SJSA1 (cell line): ENCODE measurements at places on chromosomes 6 and 20. TPM values are rescaled to one million over a fixed set of nuclear protein-coding genes. Genes with fewer than 3 reads are reported as not detected.
A peak's percentile ranks its signal among the peaks of the same experiment; 100 is the strongest.

Gene CEP162
- 10.2 and 15.9 TPM in 2 replicates for total RNA-seq

Gene PPIL6
- 0.29 TPM in 1 of 2 replicates, not detected in the other for total RNA-seq

Gene SLC35D3
- total RNA-seq = not detected in 2 replicates

Gene EMILIN3
- total RNA-seq = not detected in 2 replicates

Gene SLC24A3
- not detected in 2 replicates for total RNA-seq

Gene SLC52A3
- total RNA-seq = not detected in 2 replicates

Gene SLC22A7
- not detected in 2 replicates for total RNA-seq

DNA sequence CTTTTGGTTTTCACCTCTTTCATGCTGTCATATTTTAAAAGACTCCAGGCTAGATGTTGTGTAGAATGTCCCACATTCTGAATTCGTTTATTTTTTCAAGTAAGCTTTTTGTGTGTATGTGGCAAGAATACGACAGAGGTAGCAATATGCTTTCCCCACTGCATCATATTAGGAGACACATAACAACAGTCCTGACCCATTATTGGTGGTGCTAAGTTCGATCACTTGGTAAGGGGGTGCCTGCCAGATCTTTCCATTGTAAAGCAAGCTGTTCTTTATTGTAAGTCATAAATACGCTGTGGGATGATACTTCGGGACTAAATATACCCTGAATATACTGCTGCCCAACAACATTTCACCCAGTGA, 588 bp upstream of the NCOA3 start:
- H3K4me1 ChIP-seq = peaks cover 10% of the 10 kb centered on the region
- peak overlapping the region; percentile 68 for H3K4me3 ChIP-seq
- no peaks in the 10 kb centered on the region for H3K36me3 ChIP-seq
- peak overlapping the region; percentile 27 for H3K27ac ChIP-seq

GRCh38 chr20:61525781-61526431, 273.8 kb downstream of the CDH4 start:
- H3K4me1 ChIP-seq = no peaks in the 10 kb centered on the region
- H3K36me3 ChIP-seq = no peaks in the 10 kb centered on the region
- peaks cover 34% of the 10 kb centered on the region for H3K27me3 ChIP-seq
- H3K4me3 ChIP-seq = no peak overlapping the region
- DNase-seq = no peak

DNA sequence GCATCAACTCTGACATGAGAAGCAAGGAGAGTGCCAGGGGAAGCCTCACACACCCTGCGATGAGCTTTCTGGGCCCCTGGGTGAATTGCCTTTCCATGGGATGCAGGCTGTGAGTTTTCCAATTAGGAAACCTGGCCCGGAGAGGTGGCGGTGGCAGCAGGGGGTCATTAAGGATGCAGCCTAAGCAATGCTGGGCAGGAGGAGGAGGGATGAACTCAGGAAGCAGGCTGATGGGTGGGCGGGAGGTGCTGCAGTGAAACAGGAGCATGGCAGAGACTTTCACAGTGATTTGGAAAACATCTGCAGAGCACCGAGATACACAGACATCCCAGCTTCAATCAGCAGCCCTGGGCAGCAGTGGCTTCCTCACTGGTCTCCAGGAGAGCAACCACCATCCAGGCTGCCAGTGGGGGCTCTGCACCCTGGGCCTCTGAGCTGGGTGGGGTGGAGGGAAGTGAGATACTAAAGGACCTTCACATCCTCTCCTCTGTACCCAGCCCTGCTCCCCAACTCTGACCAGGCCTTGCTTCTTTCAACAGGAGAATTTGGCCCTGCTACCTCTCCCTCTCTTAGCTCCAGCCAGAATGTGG, 44.9 kb downstream of the LRFN2 start:
- H3K27ac ChIP-seq = no peak overlapping the region
- no peaks in the 10 kb centered on the region for H3K4me1 ChIP-seq
- DNase-seq = no peak
- no peaks in the 10 kb centered on the region for H3K36me3 ChIP-seq

DNA sequence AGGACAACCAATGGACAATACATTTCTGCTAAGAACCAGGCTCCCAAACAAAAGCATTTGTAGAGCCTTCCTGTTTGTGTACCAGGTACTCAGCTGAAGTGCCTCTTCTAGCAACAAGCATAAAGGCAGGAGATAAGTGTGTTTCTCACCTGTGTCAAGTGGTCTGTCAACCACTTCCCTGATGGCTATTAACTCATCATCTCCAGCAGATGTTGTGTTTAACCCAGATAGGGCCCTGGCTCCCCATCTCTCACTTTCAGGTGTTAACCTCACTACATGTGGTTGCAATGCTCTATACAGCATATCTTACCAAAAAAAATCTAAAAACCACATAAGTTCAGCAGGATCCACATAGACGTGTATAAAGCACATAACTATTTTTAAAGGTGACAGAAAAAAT, 9.6 kb upstream of the IL17A start:
- no peak overlapping the region for H3K4me3 ChIP-seq
- no peak for DNase-seq
- H3K4me1 ChIP-seq = no peaks in the 10 kb centered on the region
- no peaks in the 10 kb centered on the region; the same call in 1 of the 2 replicates for H3K27me3 ChIP-seq
- no peaks in the 10 kb centered on the region for H3K36me3 ChIP-seq

GRCh38 chr6:146884728-146885127, 286.0 kb downstream of the ADGB start:
- H3K4me1 ChIP-seq = no peaks in the 10 kb centered on the region
- no peak overlapping the region for H3K27ac ChIP-seq
- no peak for DNase-seq
- H3K27me3 ChIP-seq = no peaks in the 10 kb centered on the region

DNA sequence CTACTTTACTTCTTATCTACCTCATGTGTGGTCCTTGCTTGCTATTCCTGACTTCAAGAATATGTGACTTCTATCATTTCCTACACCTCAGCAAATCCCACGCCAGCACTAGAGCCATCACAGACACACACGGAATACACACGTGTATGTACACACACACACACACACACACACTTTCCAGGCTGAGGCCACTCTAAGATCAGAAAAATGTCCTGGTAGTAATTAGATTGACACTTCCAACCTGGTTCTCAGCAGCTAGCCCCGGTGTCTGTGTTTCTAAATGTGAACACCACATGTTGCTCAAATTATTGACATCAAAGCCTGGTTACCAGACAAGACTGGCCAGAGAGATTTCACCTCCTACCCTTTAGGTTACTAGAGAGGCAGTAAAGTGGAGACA, 54.1 kb upstream of the SASH1 start:
- no peak overlapping the region for H3K4me3 ChIP-seq
- H3K27me3 ChIP-seq = no peaks in the 10 kb centered on the region
- no peak for DNase-seq
- H3K36me3 ChIP-seq = no peaks in the 10 kb centered on the region

- H3K4me1 ChIP-seq = peaks cover 7% of the 10 kb centered on the region
- no peak overlapping the region for H3K27ac ChIP-seq
- H3K4me3 ChIP-seq = no peak overlapping the region
- H3K27me3 ChIP-seq = no peaks in the 10 kb centered on the region
- DNase-seq = peak; percentile 6
These were observed 283.6 kb downstream of the QKI start for GRCh38 chr6:163698086-163698485.

GRCh38 chr6:31336896-31337496, 20.0 kb downstream of the HLA-B start:
- H3K27me3 ChIP-seq = no peaks in the 10 kb centered on the region; the same call in 1 of the 2 replicates
- no peak overlapping the region for H3K4me3 ChIP-seq
- DNase-seq = no peak
- no peaks in the 10 kb centered on the region for H3K36me3 ChIP-seq

DNA sequence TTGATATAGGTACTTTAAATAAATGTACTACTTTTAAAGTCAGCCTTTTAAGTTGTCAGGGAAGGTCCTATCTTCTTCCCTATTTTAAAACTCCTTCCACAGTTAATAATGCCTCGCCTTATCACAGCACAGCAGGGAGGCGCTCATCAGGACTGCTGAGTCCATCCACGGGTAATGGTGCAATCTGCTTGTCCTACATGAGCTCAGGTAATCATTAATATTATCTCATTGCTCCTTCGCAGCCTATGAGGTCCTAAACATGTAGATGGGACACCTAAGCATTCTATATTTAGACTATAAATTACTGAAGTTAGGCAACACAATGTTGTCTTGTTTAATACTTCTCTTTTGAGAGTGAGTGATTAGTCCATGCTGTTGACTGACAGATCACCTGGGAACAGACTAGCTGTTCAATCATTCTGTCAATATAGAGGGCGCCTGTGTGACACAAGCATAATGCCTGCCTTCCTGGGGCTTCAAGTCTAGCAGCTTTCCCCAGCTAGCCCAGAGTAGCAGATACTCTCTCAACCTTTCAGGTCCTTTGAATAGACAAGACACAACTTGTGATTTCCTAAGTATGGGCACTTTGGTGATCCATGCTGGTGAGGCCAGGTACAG, 91.0 kb downstream of the FYN start:
- H3K4me1 ChIP-seq = peaks cover 26% of the 10 kb centered on the region
- no peak overlapping the region for H3K4me3 ChIP-seq
- H3K27me3 ChIP-seq = no peaks in the 10 kb centered on the region
- H3K27ac ChIP-seq = no peak overlapping the region

GRCh38 chr6:100671740-100672139, 207.0 kb upstream of the SIM1 start:
- H3K27me3 ChIP-seq = no peaks in the 10 kb centered on the region
- H3K27ac ChIP-seq = no peak overlapping the region
- no peaks in the 10 kb centered on the region for H3K4me1 ChIP-seq
- no peak overlapping the region for H3K4me3 ChIP-seq

- H3K27me3 ChIP-seq = no peaks in the 10 kb centered on the region
- peaks cover 37% of the 10 kb centered on the region for H3K4me1 ChIP-seq
- peak overlapping the region; percentile 95 for H3K27ac ChIP-seq
- H3K4me3 ChIP-seq = peak overlapping the region; percentile 21
- H3K36me3 ChIP-seq = peaks cover 7% of the 10 kb centered on the region; the same call in 1 of the 2 replicates
These were observed 8.2 kb upstream of the MTHFD1L start for GRCh38 chr6:150857062-150857944.

GRCh38 chr6:35297601-35298481, at the start of gene DEF6:
TSS of gene DEF6 (plus strand) at chr6:35297818. CDS start at chr6:35297857, 39 bp downstream.
- peaks cover 21% of the 10 kb centered on the region for H3K36me3 ChIP-seq
- H3K27ac ChIP-seq = no peak within 1 kb of the TSS
- no peaks in the 10 kb centered on the region for H3K27me3 ChIP-seq
- H3K4me3 ChIP-seq = no peak within 1 kb of the TSS

DNA sequence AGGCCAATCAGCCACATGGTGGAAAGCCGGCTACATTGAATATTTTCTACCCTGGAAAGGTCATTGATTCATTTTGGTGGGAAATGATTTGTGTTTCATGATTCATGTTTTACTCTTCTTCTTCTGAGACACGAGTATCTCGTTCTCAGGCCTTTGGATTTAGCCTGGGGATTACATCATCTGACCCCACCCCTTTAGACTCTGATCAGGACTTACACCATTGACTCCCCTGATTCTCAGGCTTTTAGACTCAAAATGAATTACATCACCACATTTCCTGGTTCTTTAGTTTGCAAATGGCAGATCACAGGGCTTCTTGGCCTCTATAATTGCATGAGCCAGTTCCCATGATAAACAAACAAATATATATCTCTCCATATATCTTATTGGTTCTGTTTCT, 228.8 kb downstream of the ADGRG6 start:
- no peaks in the 10 kb centered on the region for H3K36me3 ChIP-seq
- no peak for DNase-seq
- no peak overlapping the region for H3K27ac ChIP-seq

DNA sequence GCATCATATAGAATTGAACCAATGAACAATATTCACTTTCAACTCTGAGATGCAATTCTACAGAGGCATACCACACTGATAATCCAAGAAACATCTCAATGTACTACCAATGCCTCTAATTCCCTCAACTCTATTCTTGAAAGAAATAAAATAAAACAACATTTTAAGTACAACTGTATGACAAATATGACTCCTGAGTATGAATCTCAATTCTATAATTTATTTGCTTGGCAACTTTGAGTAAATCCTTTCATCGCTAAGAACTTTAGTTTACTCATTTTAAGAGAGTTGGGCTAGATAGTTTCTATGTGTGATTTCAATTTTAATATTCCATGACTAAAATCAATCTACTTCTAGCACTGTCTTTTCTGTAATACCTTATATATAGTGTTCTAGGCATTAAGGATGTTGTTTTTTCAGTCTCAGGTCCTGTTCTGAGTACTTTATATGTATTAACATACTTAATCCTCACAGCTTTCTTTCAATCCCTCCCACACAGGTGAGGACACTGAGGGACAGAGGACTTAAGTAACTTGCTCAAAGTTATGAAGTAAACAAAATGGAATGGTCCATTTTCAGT, 33.4 kb downstream of the GOPC start:
- no peaks in the 10 kb centered on the region for H3K4me1 ChIP-seq
- no peaks in the 10 kb centered on the region for H3K27me3 ChIP-seq
- peaks cover 77% of the 10 kb centered on the region for H3K36me3 ChIP-seq
- DNase-seq = no peak
- H3K4me3 ChIP-seq = no peak overlapping the region

DNA sequence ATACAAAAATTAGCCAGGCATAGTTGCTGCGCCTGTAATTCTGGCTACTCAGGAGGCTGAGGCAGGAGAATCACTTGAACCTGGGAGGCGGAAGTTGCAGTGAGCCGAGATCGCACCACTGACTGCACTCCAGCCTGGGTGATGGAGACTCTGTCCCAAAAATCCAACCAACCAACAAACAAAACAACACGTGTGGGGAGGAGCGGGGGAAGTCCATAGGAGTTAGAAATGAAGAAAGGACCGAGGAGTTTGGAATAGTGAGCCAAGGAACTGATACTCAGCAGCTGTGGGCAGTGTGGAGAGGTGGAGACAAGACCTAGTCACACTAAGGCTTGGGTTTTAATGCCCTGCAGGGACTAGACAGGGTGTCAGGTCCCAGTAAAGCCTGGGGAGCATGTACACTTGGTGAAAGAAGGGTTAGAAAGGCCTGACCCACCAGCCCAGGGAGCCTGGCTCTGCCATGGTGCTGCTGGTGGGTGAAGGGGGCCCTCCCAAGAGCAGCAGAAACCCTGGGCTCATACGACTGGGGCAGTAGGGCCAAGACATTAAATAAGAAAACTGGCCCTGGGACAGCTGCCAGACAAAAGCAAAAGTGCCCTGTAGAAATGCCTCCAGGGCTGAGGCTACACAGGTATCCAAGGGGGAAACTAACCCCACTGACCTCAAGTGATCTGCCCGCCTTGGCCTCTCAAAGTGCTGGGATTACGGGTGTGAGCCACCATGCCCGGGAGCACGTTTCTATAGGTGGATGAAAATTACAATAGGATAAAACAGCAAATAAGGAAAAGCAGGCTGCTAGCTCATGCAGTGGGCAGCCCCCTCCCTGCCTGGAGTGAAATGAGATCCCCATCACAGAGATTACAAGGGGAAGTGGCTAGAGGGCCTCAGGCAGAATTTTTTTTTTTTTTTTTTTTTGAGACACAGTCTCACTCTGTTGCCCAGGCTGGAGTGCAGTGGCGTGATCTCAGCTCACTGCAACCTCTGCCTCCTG, 58.0 kb downstream of the MYH7B start:
- no peaks in the 10 kb centered on the region for H3K4me1 ChIP-seq
- no peaks in the 10 kb centered on the region for H3K27me3 ChIP-seq
- H3K4me3 ChIP-seq = no peak overlapping the region
- no peak for DNase-seq
